ENCODE measurements at places on chromosomes 4 and X.

GRCh38 chrX:63475200-63475599 lies 124.1 kb upstream of the SPIN4 start:
- no peak for DNase-seq

- DNase-seq: no peak
Measured at GRCh38 chr4:151990201-151990600, 229.4 kb upstream of the GATB start.

- no peak for DNase-seq
Measured at GRCh38 chr4:173536808-173537429, 6.9 kb upstream of the HAND2 start.

GRCh38 chr4:23894021-23894420 lies 4.2 kb upstream of the PPARGC1A start:
- DNase-seq: no peak

- DNase-seq: no peak
Measured at GRCh38 chrX:7112071-7112470, 35.4 kb upstream of the STS start.

GRCh38 chrX:101415180-101416145 lies 7.4 kb downstream of the HNRNPH2 start:
- no peak for DNase-seq

DNA sequence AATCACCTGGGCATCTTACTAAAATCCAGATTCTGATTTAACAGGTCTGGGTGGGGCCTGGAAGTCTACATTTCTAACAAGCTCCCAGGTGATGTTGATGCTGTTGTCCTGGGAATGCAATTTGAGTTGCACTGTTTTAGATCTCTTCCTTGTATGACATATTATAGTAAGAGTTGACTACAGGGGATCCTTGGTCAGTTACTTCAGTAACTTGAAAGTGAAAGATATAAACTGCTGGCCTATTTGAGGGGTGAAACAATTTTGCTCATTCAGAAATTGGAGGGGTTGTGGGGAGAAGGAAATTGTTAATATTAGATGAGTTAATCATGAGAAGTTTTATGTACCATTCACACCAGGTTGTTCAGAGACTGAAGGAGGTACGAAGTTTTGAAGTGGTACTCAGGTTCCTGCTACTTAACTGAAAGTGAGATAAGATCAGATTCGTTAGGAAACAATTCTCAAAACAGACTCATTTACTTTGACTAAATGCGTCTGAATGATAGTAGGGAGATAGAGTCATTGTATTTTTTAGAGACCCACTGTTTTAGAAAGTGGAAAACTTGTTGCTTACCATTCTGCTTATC lies 12.5 kb downstream of the SH2D1A start:
- DNase-seq: no peak

- peak; percentile 92 for DNase-seq
Measured at GRCh38 chrX:153925739-153926551, at the start of gene ARHGAP4. ARHGAP4 (minus strand) TSS chrX:153926264; CDS start chrX:153926202, 62 bp downstream.

GRCh38 chr4:98148856-98149255 lies 5.6 kb upstream of the STPG2 start:
- no peak for DNase-seq

GRCh38 chr4:42750091-42750490 lies 93.2 kb upstream of the ATP8A1 start:
- no peak for DNase-seq

DNA sequence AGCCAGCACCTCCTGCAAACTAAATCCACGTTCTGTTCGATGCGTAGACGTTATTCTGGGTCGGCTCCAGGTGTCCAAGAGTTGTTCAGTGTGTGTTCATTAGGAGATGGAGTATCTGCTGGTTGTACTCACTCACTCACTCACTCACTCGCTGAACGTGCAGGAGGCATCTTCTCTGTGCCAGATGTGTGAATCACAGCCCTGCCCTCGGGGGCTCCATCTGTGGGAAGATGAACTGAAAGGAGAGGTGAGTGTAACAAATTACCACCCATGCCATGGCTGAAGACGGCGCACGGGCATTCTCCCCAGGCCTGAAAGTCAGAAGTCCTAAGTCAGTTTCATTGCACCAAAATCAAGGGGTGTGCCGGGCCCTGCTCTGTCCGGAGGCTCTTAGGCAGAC lies 16.1 kb downstream of the NSG1 start:
- no peak for DNase-seq

DNA sequence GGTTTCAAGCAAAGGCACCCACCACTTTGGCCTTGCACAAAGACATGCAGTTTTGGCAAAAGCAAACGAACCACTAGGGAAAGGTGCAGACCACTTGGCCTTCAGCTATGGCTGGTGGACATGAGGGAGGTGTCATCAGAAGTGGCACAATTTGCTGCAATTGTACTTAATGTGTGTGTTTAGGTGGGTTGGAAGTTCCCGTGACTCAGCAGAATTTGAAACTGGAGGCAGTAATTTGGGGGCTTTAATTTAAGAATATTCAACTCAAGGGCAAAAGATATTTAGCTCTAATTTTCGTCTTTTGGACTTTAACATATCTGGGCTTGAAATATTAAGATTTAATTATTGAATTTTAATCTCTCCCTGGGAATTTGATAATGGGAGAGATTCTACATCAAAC lies 115.6 kb upstream of the NOCT start:
- no peak for DNase-seq

DNA sequence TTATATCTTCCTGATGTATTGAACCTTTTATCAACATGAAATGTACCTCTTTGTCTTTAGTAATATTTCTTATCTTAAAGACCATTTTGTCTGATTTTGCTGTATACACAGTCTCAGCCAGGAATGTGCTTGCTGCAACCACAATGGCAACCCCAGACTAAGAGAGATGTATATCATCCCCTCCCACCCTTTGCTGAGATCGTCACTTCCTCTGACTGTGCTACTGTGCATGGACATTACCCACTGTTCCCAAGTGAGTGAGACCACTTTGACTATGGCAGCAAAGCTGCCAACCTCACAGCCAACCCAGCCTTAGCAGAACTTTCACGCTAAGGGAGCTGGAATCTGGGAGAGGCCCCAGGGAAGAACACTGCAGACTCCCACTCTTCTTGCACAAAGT lies 46.0 kb downstream of the EIF2S3 start:
- no peak for DNase-seq

- no peak for DNase-seq
Measured at GRCh38 chr4:68906780-68907137, 44.8 kb downstream of the UGT2A3 start.

DNA sequence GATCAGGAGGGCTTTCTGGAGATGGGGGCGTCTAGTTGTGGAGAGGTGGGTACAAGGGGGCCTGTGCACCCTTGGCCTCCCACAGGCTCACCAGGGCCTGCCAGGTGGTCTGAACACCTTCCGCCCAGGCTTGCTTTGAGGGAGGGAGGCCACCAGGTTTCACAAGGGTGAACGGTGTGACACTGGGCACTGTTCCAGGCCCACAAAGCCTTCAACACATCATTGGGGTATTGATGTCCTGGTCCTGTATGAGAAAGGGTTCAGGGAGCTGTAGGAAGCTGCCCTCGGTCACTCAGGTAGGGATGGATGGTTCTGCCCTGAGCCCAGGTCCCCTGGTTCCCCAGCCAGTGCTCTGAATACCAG lies 6.0 kb downstream of the HTRA3 start:
- DNase-seq: no peak

GRCh38 chr4:103673983-103674382 lies 45.8 kb downstream of the TACR3 start:
- no peak for DNase-seq

- DNase-seq: no peak
Measured at GRCh38 chr4:113565702-113566012, 195.9 kb downstream of the CAMK2D start.

- no peak for DNase-seq
Measured at GRCh38 chrX:38260231-38260630, 39.6 kb upstream of the SRPX start.

DNA sequence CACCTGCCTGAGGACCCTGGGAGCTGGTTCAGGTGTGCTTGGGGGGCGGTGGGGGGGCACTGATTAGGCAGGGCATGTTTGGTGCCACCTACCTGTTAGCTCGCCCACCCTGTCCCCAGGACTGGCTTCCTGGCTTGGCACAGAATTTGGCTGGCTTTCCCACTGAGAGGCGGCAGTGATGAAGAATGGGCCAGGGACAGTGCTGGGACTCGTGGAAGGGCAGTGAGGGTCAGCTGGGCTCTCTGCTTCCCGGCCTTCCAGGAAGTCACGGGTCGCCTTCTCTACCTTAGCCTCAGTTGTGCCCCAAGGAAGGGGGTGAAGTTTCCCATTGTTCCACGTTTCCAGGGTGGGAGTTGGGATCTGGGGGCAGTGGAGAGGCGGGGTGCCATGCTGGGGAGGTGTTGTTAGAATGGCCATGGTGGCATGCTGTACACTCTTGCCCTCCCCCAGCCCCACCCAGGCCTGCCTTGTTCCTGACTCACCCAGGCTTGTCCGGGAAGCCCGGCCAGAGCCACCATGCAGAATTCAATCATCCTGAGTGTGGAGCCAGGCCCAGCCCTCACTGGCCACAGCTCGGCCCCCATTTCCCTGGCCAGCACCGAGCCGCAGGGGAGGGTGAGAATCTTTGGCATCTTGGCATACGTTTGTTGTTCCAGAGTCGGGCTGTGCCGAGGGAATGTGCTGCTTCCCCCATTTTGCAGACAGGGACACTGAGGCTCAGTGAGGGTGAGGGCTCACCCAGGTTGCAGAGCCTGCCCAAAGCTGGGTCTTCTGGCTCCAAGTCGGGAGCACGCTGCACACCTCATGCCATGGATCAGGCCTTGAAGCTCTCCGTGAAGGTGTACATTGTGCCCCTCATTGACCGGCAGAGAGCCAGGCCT lies 21.9 kb upstream of the GPR78 start:
- DNase-seq: peak; percentile 42

DNA sequence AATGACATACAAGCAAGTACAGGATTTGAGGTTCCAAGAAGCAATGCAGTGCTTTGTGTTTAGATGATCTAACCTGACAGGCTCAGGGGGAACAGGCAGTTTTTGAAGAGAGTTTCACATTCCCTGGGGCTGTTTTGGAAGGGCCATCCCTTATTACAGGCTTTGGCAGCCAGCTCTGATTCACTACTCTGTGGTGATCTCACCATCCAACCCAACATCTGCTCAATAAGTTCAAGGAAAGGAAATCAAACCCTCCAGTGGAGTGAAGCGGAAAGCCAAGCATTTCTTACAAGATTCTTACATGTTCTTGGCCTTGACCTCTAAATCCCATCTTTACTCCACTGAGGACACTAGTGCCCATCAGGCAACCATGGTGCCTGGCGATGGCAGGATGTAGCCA lies 7.5 kb downstream of the IDS start:
- no peak for DNase-seq

DNA sequence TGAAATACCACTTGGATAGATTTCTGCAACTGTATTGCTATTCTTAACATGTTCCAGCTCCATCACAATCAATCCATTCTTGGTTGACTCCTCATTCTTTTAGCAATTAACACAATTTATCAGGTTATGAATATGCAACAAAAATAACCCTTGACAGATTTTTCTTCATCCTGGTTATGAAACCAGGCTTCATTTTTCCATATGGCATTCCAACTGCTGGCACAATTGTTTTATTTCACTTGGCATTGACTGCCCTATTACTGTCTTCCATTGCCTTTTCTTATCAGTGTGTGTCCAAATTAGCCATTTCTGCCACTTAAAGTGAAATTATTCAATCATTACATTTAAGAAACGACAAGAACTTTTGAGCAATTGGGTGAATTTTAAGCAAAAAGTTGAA lies 388.8 kb upstream of the EPHA5 start:
- no peak for DNase-seq

DNA sequence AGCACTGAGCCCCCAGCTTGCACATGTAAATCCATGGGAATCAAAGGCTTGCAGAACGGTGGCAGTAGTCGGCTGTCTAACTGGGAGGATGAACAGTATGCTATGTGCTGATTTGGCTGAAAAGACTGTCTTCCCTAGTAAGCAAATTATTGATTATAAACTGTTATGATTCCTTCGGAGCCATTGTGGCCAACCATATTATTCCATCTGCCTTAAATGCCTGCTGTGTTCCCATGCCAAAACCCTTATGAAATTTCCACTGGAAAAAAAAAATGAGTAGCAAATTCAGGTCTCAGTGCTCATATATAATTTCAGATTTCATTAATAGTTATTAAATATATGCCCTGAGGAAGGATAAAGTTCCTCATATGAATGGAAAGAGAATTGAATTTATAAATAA lies 132.7 kb upstream of the MID1 start:
- no peak for DNase-seq

DNA sequence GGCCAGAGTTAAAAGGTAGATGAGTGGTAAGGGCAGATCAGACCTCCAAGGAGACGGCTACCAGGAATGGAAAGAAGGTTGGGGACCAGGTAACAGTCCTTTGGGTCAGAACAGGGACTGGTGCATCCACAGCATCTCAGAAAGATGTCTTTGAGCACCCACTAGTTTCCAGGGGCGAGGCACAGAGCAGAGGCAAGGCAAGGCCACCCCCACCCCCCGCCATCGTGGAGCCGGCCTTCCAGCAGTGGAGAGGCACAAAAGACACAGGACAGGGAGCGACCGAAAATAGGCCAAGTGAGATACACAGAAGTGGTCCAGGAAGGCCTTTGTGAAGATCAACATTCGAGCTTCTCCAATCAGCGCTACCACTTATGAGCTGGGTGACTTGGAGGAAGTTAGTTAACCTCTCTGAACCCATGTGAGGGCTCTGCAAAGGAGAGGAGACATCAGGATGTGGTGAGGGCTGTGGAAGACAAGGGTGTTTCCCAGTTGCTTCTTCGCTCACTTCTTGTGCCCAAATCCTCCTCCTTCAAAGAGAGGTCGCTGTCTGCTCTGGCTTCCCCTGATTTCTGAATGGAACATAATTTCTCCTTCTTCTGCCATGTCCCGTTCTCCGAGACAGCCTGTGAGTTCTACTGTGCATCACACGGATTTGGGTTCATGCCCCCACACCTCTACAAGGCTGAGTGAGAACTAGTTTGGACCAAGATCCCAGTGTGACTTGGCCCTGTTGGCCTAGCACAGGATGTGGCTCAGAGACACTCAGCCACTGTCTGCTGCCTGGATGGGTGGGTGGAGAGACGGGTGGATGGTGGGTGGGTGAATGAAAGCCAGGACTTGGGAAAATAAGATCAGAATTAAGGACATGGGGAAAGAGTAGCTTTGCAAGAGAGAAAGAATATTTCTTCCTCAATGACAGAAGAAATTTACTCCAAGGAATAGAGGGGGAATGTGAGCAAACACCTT lies 16.7 kb upstream of the MSX1 start:
- DNase-seq: no peak

- no peak for DNase-seq
Measured at GRCh38 chr4:13981499-13981898, 354.0 kb upstream of the BOD1L1 start.

- DNase-seq: no peak
Measured at GRCh38 chr4:183438458-183439113, 5.8 kb upstream of the CDKN2AIP start.

GRCh38 chr4:101651778-101652177 lies 138.8 kb upstream of the BANK1 start:
- no peak for DNase-seq

DNA sequence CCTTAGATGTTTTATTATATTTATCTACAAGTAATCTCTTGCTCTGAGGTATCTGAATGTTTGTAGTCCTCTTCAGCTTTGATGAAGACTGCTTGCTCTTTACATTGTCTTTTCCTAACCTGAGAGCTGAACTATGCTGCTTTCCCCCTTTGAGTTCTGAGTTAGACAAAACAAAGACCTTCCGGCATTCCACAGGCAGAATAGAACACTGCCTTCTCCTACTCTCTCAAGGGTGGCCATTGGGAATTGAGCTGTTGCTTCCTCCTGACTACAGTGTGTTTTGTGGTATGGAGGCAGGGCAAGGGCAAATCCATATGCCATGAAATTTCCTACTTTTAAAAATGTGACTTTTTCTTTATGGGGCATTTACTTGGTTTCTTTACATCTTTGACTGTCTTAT lies 841.0 kb downstream of the FAM133A start:
- no peak for DNase-seq

- no peak for DNase-seq
Measured at GRCh38 chrX:16167181-16167580, at the start of gene MAGEB17. MAGEB17 (plus strand) TSS chrX:16167481; CDS start chrX:16170383, 2,902 bp downstream.

Measured in spleen (tissue), 13 donors.